ENCODE measurements at places on chromosomes 1 and 21.

- DNase-seq: no peak
These were observed 152.6 kb downstream of the ZNF281 start for GRCh38 chr1:200257235-200257634.

GRCh38 chr21:28865488-28866186 lies 127.0 kb downstream of the LTN1 start:
- no peak for DNase-seq

DNA sequence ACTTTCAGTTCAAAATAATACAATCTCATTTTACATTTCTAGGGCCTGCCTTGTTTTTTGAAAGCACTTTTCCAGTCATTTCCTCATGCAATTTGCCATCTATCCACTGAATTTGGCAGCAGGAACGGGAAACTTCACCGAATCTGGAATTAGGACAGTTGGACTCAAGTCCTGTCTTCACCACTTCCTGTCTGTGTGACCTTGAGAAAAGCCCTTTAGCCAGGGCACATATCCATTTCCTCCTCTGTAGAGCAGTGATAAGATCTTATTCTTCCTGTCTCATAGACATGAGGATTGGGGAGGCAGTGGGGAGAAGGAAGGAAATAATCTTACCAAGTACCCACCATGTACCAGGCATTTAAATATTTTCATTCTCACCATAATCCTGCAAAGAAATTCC lies 12.0 kb downstream of the VAV3 start:
- no peak for DNase-seq

DNA sequence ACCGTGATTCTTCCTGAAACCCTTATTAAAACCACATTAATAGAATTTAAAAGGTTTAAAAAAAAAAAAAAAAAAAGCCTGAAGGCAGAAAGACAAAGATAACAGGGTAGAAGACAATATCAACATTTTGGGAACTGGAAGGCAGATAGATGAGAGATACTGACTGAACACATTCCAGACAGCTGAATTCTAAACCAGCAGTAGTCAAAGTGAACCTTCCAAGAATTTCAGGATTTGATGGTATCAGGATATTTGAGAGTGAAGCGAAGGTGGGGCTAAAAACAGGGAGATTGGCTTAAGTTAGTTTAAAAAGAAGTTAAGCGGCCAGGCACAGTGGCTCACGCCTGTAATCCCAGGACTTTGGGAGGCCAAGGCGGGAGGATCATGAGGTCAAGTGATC lies 5.3 kb upstream of the CXADR start:
- no peak for DNase-seq

- DNase-seq: peak; percentile 20
These were observed 59.0 kb upstream of the CD1D start for GRCh38 chr1:158121604-158122254.

DNA sequence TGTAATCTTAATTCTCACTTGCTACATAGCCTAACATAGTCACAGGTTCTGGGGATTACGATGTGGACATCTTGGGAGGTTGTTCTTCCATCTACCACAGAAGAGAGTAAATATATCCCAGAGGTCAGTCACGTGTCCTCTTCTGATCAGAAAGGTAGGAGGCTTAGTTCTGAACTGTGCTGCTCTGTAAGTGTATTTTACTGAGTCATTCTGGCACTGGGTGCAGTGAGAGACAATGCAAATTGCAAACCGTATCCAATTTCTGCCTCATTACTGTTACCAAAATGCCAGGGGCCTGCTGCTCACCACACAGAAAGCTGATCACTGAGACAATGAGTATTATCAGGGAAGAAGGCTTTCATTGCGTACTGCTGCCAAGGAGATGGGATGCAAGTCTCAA lies 104.0 kb downstream of the GABPA start:
- no peak for DNase-seq

GRCh38 chr21:28781602-28782276 lies 210.9 kb downstream of the LTN1 start:
- DNase-seq: no peak

DNA sequence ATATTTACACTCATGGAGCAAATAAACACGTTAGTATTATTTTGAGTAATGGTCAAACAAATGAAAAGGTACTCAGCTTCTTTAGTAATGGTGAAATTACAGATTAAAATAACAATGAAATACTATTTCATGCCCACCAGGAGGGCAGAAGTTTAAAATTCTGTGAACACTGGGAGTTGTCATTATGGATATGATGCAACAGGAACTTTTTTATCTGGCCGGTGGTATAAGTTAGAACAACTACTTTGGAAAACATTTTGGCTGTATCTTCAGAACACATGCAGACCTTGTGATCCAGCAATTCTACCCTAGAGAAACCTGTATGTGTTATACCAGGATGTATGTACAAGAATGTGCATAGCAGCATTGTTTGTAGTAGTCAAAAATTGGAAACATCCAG lies 23.2 kb upstream of the PPP1R8 start:
- no peak for DNase-seq

DNA sequence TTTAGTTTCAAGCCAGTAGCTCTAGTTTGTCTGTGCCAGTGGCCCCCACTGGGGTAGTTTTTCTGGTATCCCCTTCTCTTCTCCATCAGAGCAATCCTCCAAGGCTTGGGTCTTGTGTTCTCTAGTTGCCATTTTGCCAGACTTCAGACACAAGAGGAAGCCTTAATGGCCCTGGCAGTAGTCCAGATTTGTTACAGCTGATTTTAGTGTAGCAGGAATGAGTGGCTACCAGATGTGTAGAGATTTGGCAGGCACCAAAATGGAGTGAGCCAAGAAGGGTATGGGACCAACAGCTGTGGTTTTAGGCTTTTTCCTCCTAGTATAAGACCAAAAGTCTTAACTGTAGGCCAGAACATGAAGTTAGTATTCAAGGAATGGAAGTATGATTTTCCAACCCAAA lies 56.8 kb downstream of the ACP6 start:
- no peak for DNase-seq

DNA sequence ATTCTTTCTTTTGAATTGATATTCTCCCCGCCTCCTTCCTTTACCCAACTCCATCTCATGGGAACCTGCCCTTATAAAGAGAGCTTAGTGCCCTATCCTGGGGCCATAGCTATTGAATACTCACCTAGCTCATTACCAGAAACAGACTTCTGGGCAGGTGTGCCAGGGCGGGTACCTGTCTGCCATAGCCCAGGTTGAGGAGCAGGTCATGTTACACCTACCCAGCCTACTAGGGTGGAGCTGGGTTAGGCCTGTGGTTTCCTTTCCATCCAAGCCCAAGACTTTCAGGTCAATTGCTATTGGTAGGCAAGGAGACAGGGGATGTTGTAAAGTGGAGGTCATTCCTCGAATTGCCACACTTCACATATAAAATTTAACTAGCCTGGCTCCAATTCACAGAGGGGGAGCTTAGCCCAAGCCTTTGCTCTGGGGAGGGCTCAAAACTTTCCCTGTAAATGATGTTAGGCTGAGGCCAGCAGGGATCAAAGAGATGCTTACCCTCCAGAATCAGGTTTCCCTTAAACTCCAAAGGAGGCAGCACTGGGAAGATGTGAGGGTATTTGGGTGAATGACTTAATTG lies 87.1 kb upstream of the IPO9 start:
- no peak for DNase-seq

DNA sequence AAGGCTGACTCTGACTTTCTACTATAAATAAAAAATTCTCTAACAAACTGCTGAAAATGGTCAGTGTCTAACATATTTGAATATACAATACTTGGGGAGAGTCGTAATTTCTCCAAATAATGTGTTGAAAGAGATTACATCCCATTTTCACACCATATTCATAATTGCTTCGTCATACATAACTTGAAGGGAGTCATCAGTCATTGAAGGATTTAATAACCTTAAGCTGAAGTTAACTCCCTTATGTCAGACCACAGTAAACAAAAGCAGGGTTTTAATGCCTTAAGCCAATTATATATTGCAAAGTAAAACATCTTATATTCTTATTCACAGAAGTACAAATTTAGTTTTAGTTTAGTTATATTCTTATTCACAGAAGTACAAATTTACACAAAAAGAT lies 129.9 kb downstream of the RERE start:
- DNase-seq: no peak

GRCh38 chr1:66752000-66752592 lies at the start of gene DYNLT5:
Gene DYNLT5 (plus strand): TSS chr1:66752459. CDS start chr1:66754659, 2,200 bp downstream.
- DNase-seq: no peak

- peak; percentile 50 for DNase-seq
These were observed 9.0 kb downstream of the CLDN19 start for GRCh38 chr1:42730988-42731387.

All from activated CD4-positive, alpha-beta T cell treated with anti-CD3 and anti-CD28 coated beads, Interleukin-2, amount 50 U/mL, for 16 hours (primary cell).